Fibroblast of skin of left biceps (primary cell): ENCODE measurements at places on chromosomes 4 and X.
A peak's percentile ranks its signal among the peaks of the same experiment; 100 is the strongest.

- DNase-seq: no peak
Measured at GRCh38 chr4:26609391-26609790, 25.5 kb downstream of the TBC1D19 start.

- DNase-seq: peak; percentile 51
Measured at GRCh38 chr4:4655901-4656300, 114.1 kb upstream of the STX18 start.

- DNase-seq: no peak
Measured at GRCh38 chr4:174375422-174375821, 91.7 kb downstream of the CEP44 start.

GRCh38 chrX:24985120-24985519 is 30.6 kb downstream of the ARX start:
- DNase-seq: no peak

GRCh38 chrX:7119950-7120877 is 27.3 kb upstream of the STS start:
- DNase-seq: no peak

GRCh38 chrX:149903889-149904748 is 23.1 kb downstream of the MAGEA8 start:
- no peak for DNase-seq

- DNase-seq: no peak
Measured at GRCh38 chr4:80010316-80010715, 62.7 kb downstream of the ANTXR2 start.

DNA sequence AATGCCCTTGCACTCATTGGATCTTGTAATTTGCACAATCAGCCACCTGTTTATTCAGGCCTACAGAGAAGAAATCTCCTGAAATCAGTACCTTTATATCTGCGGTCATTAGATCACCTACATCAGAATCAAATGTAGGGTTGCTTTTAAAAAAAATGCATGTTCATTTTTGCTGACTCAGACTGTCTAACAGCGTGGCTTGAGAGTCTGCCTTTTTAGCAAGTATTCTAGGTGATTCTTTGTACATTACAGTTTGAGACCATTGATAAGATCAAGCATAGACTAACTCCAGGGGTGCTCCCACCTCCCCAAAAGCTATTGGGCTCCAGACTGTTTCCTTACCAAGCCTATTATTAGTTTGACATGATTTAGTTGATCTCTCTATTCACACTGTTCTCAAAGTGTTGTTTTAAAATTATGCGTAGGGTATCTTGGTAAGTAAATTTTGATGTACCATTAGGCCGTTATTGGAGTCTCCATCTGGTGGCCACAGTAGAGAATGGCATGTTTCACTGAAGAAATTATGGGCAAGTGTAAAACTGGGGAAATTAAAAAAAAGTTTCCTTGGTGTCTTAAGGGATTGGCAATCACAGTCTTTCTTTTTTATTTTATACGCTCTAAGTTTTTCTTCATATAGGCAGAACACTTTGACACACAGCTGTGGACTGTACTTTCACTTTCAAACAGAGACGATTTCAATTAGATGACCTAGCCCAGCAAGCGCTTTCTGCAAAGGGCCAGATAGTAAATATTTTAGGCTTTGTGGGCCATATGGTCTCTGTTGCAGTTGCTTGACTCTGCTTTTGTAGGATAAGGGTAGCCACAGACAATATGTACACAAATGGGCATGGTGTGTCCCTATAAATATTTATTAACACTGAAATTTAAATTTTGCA is 33.7 kb upstream of the MSL3 start:
- DNase-seq: peak; percentile 3

GRCh38 chr4:106314960-106315359 is 1.0 kb downstream of the TBCK start:
- no peak for DNase-seq

DNA sequence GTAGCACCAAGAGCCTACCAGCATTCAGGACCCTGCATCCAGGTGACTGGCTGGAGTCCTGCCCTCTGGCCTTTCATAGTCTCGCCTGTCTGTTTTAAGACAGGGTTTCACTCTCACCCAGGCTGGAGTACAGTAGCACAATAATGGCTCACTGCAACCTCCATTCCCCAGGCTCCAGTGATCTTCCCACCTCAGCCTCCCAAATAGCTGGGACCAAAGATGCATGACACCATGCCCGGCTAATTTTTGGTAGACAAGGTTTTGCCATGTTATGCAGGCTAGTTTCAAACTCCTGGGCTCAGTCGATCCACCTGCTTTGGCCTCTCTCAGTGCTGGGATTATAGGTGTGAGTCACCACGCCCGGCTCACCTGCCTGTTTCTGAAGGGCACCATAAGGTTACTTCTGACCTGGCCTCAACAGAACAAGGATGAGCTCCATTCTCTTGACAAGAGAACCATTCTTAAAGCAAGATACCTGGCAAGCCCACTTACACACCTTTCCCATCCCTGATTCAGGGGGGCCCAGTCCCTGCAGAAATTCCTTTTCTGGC is 6.7 kb downstream of the RPS4X start:
- no peak for DNase-seq

DNA sequence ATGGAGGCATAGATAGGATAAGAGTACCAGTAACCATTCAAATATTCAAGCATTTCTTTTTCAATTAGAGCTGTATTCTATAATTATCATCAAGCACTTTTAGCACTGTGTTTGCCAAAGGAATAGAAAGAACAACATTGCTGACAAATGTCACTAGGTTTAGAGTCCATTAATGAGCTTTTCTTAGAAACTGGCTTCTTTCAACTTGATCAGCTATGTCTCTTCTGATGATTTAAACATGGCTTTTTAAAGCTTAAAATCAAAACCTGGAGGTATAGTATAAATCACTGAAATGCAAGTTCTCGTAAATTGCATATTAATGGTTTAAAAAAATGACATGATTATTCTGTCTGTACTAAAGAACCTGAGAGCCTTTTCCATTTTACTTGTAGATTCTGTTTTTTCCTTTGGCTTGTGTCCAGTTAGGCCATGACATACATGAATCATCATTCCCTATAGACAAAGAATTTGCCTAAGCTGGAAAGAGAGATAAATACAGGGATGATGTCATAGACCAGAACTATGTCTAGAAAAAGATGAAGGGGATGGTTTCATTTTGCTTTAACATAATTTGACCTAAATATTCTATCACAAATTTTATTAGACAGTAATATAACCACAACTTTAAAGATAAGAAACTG is 340.1 kb upstream of the CTSO start:
- DNase-seq: peak; percentile 88

DNA sequence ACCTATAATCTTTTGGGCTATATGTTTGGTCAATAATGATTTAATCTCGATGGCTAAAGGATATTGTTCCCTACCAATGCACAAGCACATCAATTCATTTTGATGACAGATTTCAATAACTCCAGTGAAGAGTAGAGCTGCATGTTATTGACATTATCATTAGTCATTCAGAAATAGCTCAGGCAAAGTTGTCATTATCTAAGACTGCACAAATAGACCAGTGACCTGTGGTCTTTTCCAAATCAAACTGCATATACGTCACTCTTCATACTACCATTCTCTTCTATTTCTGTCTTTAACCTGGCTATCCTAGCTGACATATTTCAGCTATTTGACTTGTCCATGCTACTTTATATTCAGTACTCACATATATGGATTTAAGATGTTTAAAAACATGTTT is 1050.8 kb downstream of the C4orf33 start:
- DNase-seq: no peak

GRCh38 chrX:76802708-76803107 is 375.2 kb downstream of the MAGEE1 start:
- DNase-seq: no peak

GRCh38 chr4:74087481-74087880 is 11.5 kb downstream of the CXCL2 start:
- DNase-seq: no peak

GRCh38 chr4:81562093-81562492 is 90.4 kb upstream of the RASGEF1B start:
- DNase-seq: no peak

- DNase-seq: no peak
Measured at GRCh38 chr4:63678358-63678931, 730.8 kb downstream of the TECRL start.

GRCh38 chr4:909821-910220 is 22.3 kb downstream of the GAK start:
- DNase-seq: no peak

DNA sequence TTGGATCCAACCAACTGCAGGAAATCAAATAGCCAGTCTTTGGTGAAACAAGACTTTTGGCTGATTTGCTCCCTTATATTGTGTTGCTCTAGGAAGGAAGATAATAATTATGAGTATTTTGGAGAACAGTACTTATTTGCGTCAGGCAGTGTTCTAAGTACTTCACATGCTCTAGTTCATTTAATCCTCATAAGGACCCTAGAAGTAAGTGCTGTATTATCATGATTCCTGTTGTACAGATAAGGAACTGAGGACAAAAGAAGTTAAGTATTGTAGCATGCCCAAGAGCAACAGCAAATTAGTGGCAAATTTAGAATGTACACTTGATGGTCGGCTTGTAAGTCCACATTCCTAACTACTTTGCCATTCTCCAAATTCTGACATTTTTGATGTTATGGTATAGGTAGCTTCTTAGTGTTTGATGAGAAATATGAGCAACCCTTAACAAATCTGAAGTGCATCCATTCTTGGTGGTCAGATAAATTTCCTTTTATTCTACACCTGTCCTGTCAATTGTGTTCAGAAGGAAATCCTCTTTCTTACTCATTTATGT is 72.0 kb downstream of the SPRY1 start:
- DNase-seq: no peak

DNA sequence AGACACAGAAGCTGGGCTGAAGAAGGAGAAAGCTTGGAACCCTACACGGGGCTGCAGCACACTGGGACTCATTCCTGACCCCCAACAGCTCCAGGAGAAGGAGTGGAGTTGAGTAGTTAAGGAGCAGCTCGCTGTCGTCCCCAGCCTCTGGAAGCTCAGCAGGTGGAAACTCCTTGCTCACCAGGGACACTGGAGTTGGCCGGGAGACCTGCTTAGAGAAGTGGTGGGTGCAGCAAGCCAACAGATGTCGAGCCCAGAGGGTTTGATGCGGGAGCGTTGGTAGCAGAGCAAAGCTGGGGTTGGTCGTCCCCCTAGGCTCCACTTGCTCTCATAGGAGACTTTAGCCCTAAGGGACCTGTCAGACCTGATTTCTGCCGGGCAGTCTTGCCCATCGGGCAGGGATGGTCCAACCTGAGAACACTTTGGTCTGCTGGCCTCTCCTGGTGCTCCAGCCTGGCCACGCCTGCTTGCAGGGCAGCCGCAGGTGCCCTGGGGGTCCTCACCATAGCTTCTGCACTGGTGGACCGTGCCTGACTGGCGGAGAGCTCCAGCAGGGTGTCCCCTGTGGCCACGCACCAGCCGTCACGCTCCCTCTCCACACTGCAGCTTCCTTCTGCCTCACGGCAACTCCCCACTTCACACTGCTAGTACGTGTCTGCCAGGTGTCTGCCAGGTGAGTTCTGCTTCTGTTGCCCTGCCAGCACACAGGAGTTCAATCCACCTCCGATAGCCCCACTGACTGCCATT is 353.7 kb downstream of the GASK1B start:
- no peak for DNase-seq

GRCh38 chr4:147839663-147840062 is 107.8 kb downstream of the ARHGAP10 start:
- DNase-seq: no peak

DNA sequence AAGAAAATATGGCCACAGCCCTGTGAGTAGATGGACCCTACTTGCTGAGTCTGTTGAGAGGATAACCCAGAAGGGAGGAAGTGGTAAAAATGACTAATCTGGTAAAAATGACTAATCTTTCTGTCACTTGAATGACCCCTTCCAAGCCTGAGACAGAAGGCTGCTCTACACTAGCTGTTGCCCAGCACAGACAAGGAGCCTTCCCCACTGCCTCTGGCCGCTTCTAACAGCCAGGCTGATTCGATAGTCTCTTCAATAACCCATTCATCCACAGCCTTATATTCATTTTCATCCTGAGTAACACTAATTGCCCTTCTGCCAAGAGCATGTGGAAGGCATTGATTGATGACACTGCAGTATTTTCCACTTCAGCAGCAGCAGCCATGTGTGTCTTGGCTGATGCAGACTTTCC is 18.4 kb downstream of the MAGEB17 start:
- peak; percentile 36 for DNase-seq

DNA sequence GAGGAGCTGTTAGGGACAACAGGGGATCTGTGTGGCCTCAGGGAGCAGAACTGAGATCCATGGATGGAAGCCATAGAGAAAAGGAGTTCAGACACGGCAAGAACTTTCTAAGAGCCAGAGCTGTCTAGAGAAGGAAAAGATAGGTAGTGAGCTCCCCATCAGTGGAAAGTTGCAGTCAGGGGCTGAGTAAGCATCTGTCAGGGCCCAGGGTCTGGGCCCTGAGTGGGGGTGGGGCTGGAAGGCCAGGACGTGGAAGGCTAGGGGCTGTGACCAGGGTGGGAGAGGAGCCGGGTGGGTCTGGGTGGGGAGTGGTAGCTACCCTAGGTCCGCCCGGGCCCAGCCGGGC is 324 bp upstream of the MSN start:
- DNase-seq: no peak

DNA sequence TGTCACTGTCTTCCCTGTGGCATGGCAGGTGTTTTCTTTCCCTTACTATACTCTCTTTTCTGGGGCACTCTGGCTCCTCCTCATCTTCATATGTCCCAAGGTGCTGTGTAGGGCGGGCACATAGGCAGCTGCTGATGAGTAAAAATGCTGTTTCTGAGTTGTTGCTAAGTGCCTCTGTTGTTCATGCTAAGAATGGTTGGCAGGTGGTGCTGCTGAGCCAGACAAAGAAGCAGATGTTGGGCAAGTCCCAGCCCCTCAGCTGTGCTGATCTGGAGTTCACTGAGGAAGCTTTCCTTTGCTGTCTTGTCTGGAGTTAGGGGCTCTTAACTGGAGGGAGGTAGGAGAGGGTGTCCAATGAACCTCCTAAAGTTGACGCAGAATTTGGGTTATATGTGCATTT is 40.6 kb downstream of the HADH start:
- peak; percentile 22 for DNase-seq

DNA sequence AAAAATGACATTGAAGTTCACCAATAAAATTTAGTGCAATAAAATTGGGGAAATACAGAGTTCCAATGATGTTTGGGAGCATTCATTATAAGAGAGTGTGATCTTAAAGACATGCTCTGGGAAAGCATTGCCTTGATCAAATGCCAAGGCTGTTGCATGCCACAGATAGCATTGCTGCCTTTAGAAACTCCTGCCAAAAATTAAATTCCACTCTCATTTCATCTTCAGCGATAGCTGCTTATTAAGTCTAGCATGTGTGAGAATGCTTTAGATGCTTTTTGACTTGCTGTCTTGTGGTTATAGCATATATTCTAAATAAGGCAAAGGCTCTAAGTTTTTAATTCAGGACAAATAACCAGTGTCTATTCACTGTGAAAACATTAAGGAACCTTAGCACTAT is 49.3 kb downstream of the NPNT start:
- peak; percentile 66 for DNase-seq

DNA sequence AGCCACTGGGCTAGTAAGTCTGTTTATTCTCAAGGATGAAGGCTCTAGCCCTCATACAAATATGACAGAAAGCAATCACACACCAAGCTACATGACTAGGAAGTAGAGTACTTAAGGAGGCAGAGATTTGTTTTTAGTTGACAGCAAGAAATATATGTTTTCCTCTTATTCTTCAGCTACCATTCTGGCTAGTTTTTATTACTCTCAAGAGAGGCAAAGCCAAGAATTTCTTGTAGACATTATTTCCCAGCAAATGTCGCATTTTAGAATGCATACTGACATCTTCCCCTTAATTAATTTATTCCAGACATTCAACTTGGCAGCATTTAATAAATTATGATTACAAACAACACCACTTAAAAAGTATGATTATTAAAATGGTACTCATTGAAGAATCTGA is 23.4 kb upstream of the FAM9C start:
- no peak for DNase-seq
